ENCODE measurements at places on chromosomes 7 and 10.

DNA sequence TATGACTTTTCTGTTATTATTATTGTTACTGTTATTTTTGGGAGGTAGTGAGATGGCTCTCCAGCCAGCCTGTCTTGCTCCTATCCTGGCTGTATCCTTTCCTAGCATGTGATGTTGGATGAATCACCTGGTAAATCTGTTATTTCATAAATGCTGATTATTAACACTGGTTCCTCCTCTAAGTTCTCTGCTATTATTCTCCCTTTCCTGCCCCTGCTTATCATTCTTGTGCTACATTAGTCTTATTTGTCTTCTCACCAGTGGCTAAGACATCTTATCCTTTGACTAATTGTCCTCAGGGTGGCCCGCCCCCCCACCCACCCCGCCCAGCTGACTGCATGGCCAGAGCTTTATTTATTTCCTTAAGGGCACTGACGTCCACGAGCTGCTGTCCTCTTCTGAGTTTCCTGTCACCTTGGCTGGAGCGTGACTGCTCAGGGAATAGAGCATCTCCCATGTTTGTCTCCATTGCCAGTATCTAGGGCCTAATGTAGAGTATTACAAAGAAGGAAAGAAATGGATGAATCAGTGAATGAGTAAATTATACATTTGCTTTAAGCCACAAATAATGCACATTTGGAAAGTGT, 110.1 kb upstream of the KLF6 start:
- peaks cover 50% of the 10 kb centered on the region for H3K4me1 ChIP-seq
- no peak overlapping the region for H3K4me3 ChIP-seq
- no peak for DNase-seq
- no peaks in the 10 kb centered on the region for H3K36me3 ChIP-seq
- peak overlapping the region; percentile 87 for H3K27ac ChIP-seq
- no peaks in the 10 kb centered on the region for H3K27me3 ChIP-seq

GRCh38 chr7:115474137-115474536, 552.2 kb downstream of the MDFIC start:
- H3K27me3 ChIP-seq, result peaks cover 18% of the 10 kb centered on the region
- no peaks in the 10 kb centered on the region for H3K4me1 ChIP-seq
- no peak overlapping the region for H3K27ac ChIP-seq
- H3K4me3 ChIP-seq, result no peak overlapping the region

GRCh38 chr10:117531371-117532002, 11.1 kb upstream of the EMX2 start:
- H3K36me3 ChIP-seq, result no peaks in the 10 kb centered on the region
- H3K27ac ChIP-seq, result no peak overlapping the region
- H3K27me3 ChIP-seq, result peaks cover 87% of the 10 kb centered on the region

GRCh38 chr10:75231672-75232581, 3.8 kb downstream of the COMTD1 start:
- H3K27me3 ChIP-seq, result no peaks in the 10 kb centered on the region
- peak overlapping the region; percentile 90 for H3K27ac ChIP-seq
- H3K4me1 ChIP-seq, result peaks cover 22% of the 10 kb centered on the region
- no peak overlapping the region for H3K4me3 ChIP-seq

- H3K4me3 ChIP-seq, result no peak overlapping the region
- H3K36me3 ChIP-seq, result no peaks in the 10 kb centered on the region
- H3K27ac ChIP-seq, result no peak overlapping the region
- no peaks in the 10 kb centered on the region for H3K4me1 ChIP-seq
These were observed 1.3 kb downstream of the PNLIPRP2 start for GRCh38 chr10:116621934-116622655.

DNA sequence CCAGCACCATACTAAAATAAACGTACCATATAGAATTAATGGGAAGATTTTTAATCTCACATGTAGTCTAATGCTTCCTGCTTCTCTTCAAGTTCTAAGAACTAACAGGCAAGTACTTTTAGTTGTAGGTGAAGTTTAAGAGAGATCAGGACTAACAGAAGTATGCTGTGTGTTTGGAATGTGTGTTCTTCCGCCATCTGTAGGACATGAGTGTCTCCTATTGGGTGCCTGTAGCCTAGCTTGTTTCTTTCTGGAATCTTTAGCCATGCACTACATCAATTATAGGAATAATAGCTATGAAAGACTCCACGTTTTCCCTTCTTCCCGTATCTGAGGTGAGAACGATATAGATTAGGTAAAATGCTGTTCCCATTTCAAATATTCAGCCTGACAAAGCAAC, 140.2 kb upstream of the AHR start:
- no peak for DNase-seq
- no peak overlapping the region for H3K27ac ChIP-seq
- H3K27me3 ChIP-seq, result no peaks in the 10 kb centered on the region
- no peaks in the 10 kb centered on the region for H3K4me1 ChIP-seq

GRCh38 chr7:13279854-13280435, 592.5 kb downstream of the ARL4A start:
- no peaks in the 10 kb centered on the region for H3K27me3 ChIP-seq
- DNase-seq, result no peak
- no peak overlapping the region for H3K4me3 ChIP-seq
- H3K4me1 ChIP-seq, result no peaks in the 10 kb centered on the region
- H3K27ac ChIP-seq, result no peak overlapping the region

GRCh38 chr10:33600381-33600780, 265.9 kb upstream of the NRP1 start:
- no peaks in the 10 kb centered on the region for H3K27me3 ChIP-seq
- no peak overlapping the region for H3K4me3 ChIP-seq
- DNase-seq, result no peak
- H3K27ac ChIP-seq, result no peak overlapping the region

- H3K27me3 ChIP-seq, result no peaks in the 10 kb centered on the region
- peaks cover 11% of the 10 kb centered on the region for H3K4me1 ChIP-seq
- no peak for DNase-seq
- H3K4me3 ChIP-seq, result no peak overlapping the region
- H3K36me3 ChIP-seq, result no peaks in the 10 kb centered on the region
These were observed 2.2 kb upstream of the ELN start for GRCh38 chr7:74025730-74026129.
